Fibroblast of skin of back (primary cell): ENCODE measurements at places on chromosomes 5 and 9.
A peak's percentile ranks its signal among the peaks of the same experiment; 100 is the strongest.

- no peak for DNase-seq
Measured at GRCh38 chr5:72434781-72435437, 72.3 kb downstream of the ZNF366 start.

- peak; percentile 57 for DNase-seq
Measured at GRCh38 chr9:136995772-136996311, 526 bp downstream of the CLIC3 start.

GRCh38 chr5:31855134-31856040 is 216.5 kb downstream of the PDZD2 start:
- DNase-seq: no peak

GRCh38 chr5:28468166-28468565 is 1429.8 kb upstream of the CDH9 start:
- DNase-seq: no peak

DNA sequence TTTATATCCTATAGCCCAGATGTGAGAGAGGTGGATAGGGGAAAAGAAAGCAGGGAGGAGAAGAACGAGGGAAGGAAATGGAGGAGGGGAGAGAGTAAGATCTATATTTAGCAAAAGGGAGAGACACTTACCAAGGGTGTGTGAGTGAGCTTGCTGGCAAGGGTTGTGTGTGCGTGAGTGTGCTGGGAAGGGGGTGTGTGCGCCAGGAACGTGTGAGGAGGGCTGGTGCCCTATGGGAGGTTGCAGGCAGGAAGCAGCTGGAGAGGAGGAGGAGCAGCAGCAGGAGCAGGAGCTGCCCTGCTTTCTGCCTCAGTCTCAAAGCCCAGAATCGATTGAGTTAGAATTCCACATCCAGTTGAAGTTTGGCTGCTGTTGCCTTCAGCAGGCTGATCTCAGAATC is 148.3 kb upstream of the RUSC2 start:
- DNase-seq: peak; percentile 82
